ENCODE measurements at places on chromosomes 2 and 18.

- DNase-seq = no peak
Measured at GRCh38 chr18:23283916-23284430, 148.7 kb downstream of the CABLES1 start.

DNA sequence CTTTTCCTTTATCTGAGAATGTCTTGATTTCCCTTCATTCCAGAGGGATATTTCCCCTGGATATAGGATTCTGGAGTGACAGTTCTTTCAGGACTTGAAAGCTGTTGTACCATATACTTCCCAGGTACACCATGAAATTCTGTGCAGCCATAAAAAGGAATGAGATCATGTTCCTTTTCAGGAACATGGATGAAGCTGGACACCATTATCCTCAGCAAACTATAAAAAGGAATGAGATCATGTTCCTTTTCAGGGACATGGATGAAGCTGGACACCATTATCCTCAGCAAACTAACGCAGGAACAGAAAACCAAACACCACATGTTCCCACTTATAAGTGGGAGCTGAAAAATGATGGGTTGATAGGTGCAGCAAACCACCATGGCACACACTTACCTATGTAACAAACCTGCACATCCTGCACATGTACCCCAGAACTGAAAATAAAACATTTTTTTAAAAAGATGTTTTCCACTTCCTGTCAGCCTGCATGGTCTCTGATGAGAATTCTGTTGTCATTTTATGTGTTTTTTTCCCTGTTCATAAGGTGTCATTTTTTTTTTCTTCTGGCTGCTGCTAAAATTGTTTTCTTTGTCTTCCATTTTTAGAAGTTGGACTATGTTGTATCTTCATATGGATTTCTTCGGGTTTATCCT is 133.3 kb downstream of the DNAH6 start:
- no peak for DNase-seq

DNA sequence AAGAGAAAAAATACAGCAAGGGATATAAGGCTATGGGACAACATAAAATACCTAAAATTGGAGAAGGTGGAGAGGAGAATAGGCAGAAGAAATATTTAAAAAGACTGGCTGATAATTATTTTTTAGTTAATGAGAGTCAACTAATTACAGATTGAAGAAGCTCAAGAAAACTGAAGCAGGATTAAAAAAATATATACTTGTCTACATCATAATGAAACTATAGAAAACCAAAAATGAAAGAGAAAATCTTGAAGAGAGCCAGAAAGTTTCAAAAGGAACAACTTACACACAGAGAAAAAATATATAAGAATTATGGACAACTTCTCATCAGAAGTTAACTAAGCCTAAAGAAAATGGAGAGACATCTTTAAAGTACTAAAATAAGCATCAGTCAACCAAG is 62.9 kb upstream of the APCDD1 start:
- no peak for DNase-seq

DNA sequence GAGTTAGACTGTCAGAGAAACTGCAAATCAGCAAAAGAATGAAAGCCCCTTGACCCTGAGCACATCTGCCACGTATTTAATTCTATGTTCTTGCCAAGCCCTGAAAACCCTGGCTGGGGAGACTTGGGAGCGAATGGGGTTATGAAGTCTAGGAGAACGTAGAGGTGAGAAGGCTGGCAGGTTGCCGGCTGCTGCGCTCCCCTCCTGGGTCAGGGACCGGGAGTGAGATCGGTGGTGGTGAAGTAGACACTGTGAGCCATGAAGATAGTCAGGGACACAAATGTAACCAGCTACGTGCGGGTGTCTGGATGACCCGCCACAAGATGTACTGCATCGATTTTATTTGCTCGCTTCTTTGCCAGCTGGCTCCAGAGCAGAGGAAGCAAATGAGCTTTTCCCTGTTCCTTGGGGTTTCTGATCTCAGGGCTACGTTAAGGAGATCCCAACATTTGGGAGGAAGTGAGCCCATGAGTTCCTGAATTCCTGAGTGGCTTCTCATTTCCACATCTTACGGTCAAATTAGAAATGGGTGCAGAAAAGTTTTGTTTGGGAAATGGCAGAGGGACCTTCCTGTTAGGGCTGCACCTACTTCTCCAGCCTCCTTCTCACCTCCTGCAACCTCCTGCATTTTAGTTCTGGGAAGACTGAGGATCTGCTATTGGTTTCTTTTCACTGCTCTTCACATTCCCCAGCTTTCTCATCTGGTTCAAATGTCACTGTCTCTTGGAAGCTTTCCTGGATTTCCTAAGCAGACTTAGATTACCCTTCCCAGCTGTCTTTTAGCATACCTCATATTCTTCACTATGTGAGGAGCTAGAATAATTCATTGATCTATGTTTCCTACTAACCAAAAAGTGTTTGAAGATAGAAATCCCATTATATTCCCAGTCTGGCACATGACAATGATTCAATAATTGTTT is 360.6 kb downstream of the ZNF521 start:
- DNase-seq = no peak

DNA sequence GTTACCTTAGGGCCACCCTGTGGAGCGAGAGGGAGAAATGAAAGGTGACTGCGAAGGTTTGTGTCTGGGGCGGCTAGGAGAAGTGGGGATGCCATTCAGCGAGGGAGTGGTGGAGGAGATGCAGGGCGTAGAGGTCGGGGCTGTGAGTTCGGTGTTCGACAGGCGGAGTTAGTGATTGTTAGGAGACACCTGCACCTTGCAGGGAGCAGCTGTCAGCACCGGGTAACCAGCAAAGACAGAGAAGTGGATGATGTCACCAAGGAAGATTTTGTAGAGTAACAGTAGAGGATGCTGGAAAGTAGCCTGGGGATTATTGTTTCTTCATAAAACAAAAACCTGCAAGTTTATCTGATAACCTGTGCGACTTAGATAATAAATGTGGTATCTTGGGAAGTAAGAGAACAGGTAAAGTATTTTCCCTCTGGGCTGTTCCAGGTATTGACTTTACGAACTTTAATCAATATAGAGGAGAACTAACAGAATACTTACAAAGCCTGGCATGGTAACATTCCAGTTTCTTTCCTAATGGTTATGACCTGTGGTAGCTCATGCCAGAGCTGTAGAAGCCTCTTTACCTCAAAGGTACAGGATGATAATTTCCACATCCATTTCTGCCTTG is 63.8 kb downstream of the SPTBN1 start:
- no peak for DNase-seq

GRCh38 chr18:10726198-10727068 is 200.6 kb downstream of the NAPG start:
- DNase-seq = no peak

DNA sequence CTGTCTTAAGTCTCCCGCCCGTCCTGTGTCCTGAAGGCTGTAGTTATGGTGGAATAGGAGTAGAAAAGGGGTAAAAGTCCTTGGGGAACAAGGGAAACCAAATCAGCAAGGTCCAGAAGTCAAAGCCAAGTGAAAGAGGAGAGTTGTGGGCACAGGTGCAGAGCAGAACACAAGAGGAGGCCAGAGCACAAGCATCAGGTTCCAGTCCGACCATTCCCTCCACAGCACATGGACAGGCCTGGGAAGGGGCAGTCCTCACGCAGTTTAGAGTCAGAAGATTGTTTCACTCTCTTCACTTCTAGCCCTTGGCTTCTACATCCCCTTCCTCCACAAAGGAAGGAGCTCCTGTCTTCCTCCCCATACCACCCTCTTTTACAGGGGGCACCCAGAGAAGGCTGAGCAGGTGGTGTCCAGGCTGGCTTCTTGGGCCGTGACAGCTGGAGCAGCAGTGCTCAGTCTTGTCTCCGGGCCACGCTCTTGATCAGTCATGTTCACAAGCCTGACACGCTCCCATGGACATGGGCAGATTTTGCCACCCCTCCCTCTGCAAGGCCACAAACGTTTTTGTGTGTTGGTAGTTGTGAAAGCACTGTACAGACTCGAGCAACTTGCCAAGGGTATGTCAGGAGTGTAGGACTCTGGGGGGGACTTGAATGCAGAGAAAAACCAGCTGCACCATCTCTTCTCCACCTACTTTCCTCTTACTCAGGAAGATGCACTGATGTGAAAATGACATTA is 138.5 kb upstream of the DAPL1 start:
- DNase-seq = no peak

- DNase-seq = no peak
Measured at GRCh38 chr18:45916302-45916701, 50.8 kb downstream of the EPG5 start.

GRCh38 chr2:178320011-178320585 is 125.8 kb downstream of the OSBPL6 start:
- no peak for DNase-seq

Measured in foreskin melanocyte (primary cell).